ENCODE measurements at places on chromosomes 6 and 20.

- DNase-seq: peak; percentile 41
Measured at GRCh38 chr6:97440590-97441176, 157.7 kb upstream of the MMS22L start.

- DNase-seq: no peak
Measured at GRCh38 chr6:23952245-23952644, 173.8 kb upstream of the NRSN1 start.

GRCh38 chr6:100230953-100231316, 233.8 kb downstream of the SIM1 start:
- DNase-seq: no peak

DNA sequence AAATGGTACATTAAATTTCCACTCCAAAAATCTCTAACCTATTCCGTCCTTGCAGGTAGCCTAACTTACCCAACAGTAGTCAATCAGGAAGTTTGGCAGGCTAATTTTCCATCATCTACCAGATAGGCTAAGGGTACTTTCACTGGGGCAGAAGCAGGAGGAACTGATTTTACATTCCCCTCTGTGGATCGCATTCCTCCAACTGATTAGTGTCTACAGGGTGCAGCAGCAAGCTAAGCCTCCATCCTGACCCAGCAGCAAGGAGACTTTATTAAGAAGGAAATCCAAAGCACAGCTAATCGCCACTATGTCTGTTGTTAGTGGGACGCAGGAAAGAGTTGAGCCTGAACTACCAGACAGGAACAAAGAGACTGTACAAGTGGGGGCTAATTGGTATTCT, 143.2 kb upstream of the RUNX2 start:
- no peak for DNase-seq

DNA sequence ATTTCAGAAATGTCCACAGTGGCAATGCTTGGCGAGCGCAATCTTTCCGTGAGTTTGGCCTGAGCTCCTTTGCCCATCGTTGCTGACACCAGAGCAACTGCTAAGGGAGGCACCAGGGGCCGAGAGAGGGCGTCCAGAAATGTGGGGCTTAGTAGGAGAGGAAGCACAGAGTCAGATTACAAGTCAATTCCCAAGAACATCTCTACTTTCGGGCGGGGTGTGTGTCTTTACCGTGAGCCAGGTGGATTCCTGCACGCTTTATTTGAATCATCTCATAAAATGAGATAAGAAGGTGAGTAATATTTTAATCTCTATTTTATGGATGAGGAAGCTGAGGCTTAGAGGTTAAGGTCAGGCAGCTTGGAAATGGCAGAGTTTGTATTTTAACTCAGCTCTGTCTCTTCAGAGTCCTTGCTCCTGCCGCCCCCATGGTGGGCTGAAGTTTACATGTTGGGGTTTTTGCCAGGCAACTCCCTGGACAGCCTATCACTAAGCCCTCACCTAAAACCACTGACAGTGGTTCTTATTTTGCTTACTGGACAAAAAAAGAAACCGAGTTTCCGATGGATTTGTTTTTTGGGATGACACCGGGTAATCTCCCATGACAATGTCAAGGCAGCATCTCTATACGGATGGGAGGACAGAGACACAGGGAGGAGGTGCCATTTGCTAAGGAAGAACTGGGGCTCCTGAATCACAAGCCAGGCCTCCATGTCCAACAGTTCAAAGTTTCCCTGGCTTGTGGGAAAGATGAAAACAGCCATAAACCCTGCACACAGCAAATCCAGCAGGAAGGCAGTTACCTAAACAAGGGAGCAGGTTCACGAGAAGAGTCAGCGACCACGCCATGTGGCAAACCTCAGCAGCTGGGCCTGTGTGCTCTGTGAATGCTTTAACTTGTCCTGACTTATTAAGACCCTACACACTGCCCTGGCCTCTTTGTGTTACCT, 112.6 kb upstream of the SLC24A3 start:
- DNase-seq: no peak

GRCh38 chr6:2157441-2158127, 87.8 kb downstream of the GMDS start:
- DNase-seq: no peak

DNA sequence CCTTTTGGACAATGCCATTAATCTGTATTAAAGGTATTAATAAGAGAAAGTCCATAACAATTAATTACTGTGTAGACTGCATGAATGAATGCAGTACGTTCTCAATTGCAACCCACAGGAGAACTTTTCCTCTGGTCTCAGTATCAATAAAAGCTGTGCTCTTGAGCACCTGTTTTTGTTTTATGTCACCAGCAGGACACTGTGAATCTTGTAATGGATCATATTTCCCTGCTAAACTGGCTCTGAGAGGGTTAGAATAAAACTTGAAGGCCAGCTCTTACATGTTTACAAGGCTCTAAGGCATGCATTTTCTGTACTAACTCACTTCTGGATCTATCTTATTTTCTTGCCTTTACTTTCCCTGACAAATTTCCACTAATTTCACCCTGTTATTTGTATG, 214.3 kb upstream of the PLN start:
- no peak for DNase-seq

DNA sequence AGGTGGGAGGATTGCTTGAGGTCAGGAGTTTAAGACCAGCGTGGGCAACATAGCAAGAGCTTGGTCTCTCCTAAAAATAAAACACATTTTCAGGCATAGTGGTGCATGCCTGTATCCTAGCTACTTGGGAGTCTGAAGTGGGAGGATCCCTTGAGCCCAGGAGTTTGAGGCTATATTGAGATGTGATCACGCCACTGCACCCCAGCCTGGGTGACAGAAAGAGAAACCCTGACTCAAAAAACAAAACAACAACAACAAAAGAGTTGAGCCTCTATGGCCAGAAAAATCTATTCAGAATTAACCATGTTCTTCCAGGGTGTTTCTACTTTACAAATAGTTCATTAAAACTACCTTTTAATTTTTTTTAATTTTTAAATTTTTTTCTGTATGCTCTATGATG, 60.6 kb downstream of the TIAM2 start:
- DNase-seq: no peak

GRCh38 chr20:46040902-46041535, 12.0 kb downstream of the SLC12A5 start:
- DNase-seq: peak; percentile 98

GRCh38 chr6:154901876-154902552, 93.1 kb upstream of the TIAM2 start:
- DNase-seq: no peak

DNA sequence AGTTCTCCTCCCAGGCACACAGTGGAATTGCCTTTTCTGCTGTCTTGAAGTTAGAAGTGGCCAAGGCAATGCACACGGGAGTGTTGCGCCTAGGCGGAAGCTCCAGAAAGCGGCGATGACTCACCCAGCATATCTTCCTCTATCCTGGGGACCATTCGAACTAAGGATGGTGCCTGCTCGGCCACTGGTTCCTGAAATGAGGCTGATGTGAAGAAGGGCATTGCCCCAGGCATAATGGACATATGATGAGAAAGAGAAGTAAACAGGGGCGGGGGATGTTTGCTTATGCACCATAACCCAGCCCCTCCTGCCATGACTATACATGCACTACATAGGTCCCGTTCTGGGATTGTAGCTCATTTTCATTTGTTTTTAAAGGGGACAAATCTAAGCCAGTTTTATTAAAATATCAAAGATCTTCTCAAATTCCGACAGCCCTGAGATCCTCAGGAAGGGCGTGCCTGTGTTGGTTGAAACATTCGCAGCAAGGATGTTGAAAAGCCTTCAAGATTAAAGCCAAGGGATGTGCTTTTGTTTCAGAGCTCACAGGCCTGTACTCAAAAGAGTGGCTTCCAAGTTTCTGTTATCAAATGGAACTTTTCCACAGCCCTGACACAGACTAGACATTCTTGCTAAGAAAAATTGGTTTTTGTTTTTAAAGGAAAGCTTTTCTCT, 218.5 kb downstream of the LY86 start:
- no peak for DNase-seq

GRCh38 chr6:52381249-52381648, 19.3 kb downstream of the PAQR8 start:
- DNase-seq: no peak

DNA sequence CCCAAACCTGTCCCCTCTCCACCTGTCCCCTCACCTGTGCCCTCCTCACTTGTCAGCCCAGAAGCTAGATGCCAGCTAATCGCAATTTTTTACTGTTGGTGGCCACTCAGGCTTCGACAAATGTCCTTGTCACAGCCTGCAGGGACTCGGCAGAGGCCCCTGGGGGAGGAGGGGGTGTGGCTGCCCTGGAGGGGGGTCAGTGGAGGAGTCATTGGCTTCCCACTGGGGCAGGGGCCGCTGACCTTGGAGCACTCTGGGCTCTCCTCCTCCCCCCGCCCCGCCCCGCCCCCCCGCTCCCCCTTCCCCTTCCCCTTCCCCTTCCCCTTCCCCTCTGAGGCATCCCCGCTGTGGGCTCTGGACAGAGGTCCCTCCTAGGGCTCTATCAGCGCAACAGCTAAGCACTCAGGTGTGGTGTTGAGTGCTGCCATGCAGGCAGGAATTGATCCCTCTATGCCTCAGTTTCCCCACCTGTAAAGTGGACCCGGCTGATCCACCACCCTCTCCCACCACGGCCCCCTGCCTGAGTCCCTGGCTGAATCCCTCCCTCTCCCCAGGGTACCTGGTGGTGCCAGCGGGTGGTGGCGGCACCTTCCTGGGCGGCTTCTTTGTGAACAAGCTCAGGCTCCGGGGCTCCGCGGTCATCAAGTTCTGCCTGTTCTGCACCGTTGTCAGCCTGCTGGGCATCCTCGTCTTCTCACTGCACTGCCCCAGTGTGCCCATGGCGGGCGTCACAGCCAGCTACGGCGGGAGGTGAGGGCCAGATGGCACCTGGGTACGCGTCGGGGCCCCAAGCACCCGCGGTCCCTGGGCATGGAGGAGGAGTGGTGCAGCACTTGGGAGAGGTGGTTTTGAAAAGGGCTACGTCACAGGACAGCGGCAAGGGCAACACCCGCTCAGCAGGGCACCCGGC, 23.8 kb downstream of the SLCO4A1 start:
- no peak for DNase-seq

- DNase-seq: no peak
Measured at GRCh38 chr20:55216525-55217242, 741.3 kb downstream of the DOK5 start.

DNA sequence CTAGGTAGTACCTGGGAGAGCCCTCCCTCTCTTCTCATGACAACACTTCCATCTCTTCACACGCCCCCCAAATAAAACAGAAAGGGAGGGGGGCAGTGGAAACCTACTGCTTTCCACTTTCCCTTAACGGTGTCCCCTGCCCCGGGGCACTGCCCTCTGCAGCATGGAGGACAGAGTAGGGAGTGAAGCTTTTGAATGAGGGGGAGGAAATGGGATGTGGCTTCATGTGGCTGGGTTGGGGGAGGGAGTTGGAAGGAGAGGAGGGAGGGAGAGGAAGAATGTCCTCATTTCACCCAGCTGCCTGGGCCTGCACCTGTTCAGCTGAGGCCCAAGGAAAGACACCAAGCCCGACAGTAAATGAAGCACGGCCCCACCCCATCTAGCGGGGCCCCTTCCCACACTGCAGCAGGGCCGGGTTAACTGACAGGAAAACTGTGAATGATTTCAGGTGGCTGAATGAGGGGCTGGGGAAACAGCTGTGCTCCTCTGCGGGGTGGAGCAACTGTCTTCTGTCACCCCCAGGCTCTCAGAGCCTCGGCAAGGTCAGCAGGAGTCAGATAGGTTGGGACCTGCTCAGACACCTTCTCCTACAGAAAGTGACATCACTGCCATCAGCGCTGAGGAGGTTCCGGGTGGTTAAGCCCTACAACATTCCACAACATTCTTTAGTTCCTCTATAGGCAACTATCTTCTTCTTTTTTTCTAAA, 40.0 kb upstream of the TAF8 start:
- no peak for DNase-seq

DNA sequence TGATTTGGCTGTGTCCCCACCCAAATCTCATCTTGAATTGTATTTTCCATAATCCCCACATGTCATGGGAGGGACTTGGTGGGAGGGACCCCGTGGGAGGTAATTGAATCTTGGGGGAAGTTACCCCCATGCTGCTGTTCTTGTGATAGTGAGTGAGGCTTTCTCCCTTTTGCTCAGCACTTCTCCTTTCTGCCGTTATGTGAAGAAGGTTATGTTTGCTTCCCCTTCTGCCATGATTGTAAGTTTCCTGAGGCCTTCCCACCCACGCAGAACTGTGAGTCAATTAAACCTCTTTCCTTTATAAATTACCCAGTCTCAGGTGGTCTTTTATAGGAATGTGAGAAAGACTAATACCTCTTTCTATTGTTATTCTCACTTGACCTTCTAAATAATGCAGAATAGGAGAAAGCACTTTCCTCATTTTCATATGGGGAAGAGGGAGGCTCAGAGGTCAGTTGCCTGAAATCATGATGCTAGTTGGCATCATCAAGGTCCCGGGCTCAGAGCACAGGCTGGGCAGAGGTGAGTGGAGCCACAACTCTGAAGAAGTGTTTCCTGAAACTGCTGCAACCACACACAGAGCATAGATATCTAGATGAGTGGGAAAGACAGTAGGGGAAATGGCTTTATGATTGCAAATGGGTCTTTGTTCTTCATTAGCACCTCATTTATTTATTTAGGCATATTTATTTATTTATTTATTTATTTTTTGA, 191.0 kb downstream of the QKI start:
- DNase-seq: no peak

GRCh38 chr6:38272222-38272621, 367.5 kb downstream of the BTBD9 start:
- no peak for DNase-seq

DNA sequence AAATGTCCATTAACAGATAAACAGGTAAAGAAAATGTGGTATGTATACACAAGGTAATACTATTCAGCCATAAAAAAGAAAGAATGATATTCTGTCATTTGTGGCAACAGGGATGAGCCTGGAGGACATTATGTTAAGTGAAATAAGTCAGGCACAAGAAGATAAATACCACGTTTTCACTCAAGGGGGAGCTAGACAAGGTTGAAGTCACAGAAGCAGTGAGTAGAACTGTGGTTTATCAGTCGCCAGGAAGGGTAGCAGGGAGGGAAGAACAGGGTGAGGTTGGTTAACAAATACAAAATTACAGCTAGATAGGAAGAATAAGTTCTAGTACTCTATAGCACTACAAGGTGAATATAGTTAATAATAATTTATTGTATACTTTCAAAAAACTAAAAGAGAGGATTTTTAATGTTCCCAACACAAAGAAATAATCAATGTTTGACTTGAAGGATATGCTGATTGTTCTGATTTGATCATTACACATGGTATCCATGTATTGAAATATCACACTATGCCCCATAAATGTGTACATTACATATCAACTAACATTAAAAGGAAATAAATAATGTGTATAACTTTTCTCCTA, 21.1 kb downstream of the RTN4IP1 start:
- no peak for DNase-seq

- DNase-seq: no peak
Measured at GRCh38 chr6:39353698-39354315, 31.3 kb upstream of the KCNK16 start.

- DNase-seq: no peak
Measured at GRCh38 chr6:43627008-43627825, 1.8 kb downstream of the GTPBP2 start.

DNA sequence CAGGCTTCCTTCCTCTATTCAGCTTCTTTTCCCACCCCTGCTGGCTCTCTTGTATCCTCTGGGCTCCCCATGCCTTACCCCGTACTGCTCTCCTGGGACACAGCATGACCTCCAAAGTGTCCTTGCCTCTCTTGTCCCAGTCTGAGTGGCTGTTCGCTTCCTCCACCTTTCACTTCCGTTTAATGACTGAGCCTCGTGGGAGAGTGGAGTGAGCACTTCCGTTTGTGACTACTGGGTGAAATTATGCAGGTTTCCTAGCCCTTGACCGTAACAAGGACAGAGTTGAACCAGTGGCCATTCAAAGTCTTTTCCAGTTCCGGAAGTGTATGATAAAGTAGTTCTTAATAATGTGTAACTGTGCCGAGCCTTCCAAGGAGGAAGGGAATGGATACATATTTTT, 109.2 kb downstream of the ARID1B start:
- no peak for DNase-seq

Data from nephron progenitor cell (in vitro differentiated cells).